Suppressor macrophage (primary cell): ENCODE measurements at places on chromosomes 5 and 9.
A peak's percentile ranks its signal among the peaks of the same experiment; 100 is the strongest.

DNA sequence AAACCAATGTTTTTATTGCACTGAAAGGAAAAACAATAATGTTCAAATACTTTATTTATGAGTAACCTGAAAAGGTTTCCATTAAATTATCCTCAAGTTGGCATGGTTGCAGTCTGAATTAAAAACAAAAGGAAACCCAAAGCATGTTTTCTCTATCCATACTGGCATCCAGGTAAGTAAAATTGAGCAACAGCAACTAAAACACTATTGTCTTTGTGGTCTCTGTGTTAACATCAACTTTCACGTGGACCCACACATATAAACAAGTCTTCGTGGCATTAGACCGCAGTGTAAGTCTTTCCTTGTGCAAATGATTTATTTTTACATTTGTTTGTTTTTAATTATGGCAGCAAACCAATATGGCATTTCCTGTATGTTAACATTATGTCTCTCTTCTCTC lies 757.6 kb downstream of the SEMA5A start:
- DNase-seq = no peak

GRCh38 chr5:81417052-81417451 lies 23.1 kb upstream of the ACOT12 start:
- DNase-seq = no peak

- DNase-seq = no peak
Observed at GRCh38 chr9:74500584-74500924, 3.4 kb downstream of the RORB start.

- DNase-seq = no peak
Observed at GRCh38 chr9:126674365-126675146, 60.8 kb downstream of the LMX1B start.

DNA sequence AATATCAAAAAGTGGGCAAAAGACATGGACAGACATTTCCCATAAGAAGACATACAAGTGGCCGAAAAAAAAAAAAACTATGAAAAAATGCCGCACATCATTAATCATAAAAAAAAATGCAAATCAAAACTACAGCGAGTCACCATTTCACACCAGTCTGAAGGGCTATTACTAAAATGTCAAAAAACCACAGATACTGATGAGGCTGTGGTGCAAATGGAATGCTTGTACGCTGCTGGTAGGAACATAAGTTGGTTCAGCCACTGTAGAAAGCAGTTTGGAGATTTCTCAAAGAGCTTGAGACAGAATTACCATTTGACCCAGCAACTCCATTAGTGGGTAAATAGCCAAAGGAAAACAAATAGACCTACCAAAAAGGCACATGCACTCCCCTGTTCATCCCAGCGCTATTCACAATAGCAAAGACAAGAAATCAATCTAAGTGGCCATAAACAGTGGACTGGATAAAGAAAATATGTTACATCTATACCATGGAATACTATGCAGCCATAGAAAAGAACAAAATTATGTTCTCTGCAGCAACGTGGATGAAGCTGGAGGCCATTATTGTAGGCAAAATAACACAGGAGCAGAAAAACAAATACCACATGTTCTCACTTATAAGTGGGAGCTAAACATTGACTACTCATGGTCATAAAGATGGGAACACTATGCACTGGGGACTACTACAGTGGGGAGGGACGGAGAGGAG lies 110.6 kb upstream of the BOD1 start:
- DNase-seq = no peak

GRCh38 chr9:34603610-34604231 lies 8.2 kb downstream of the RPP25L start:
- DNase-seq = peak; percentile 88

- no peak for DNase-seq
Observed at GRCh38 chr5:115952588-115952987, 9.7 kb upstream of the LVRN start.

GRCh38 chr5:95822542-95823181 lies at the start of gene GLRX:
GLRX (minus strand) TSS chr5:95822726; CDS start chr5:95822662, 64 bp downstream.
- peak; percentile 72 for DNase-seq

DNA sequence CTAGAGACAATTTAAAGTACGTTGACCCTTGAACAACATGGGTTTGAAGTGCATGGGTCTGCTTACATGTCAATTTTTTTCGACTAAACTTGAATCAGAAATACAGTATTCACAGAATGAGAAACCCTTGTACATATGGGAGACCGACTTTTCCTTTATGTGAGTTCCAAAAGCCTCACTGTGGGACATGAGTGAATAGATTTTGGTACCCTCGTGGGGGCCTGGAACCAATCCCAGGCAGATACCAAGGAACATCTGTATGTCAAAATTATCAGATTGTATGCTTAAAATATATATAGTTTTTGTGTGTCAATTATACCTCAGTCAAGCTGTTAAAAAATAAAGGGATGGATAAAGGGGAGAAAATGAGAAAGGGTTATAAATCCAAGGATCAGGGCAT lies 78.7 kb upstream of the MAN2A1 start:
- no peak for DNase-seq

DNA sequence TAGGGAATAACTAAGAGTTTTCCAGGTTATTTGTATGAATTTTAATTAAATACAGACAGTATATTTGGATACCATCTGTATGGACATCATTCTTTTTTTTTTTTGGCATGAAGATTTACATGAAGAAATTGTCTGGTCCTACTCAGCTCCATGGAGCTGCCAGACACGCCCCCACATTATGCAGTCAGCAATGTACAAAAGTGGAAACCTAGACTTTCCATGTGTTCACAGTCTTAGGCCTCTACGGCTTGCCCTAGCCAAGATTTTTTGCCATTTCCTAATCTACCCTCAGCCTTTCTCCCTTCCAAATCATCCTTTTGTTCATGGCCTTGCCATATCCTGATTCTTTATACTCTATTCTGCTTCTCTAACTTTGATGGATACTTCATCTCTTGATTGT lies 207.1 kb downstream of the SGCD start:
- no peak for DNase-seq

DNA sequence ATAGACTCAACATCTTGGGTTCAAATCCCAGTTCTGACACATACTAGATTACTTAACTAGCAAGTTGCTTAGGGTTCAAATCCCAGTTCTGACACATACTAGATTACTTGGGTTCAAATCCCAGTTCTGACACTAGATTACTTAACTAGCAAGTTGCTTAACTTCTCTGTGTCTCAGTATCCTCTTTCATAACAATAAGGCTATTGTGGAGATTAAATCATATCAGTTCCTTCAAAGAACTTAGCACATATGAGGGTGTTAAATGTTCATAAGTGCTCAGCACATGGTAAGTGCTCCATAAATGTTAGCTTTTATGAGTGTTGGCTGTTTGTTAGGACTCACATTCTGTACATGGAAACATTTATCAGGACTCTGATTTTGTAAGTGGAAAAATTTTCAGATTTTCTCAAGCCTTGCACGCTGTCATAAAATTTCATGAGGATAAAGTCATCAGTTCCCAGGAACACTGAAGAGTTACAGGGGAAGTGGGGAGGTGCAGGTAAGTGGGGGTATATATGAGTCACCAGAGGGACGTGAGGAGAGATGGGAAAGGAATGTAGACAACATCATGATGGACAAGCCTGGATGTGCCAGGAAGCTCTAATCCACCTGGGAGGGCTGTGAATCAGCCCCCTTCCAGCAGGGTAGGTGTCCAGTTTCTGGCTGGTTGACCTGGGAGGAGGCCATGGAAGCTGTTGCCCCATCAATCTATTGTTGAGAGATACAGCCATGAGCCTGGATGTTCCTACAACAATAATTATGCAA lies 532.2 kb upstream of the WWC1 start:
- no peak for DNase-seq
